Stimulated activated CD8-positive, alpha-beta memory T cell treated with anti-CD3 and anti-CD28 coated beads, Interleukin-15, amount 100 ng/mL, for 24 hours (primary cell): ENCODE measurements at places on chromosomes 13 and 19.

DNA sequence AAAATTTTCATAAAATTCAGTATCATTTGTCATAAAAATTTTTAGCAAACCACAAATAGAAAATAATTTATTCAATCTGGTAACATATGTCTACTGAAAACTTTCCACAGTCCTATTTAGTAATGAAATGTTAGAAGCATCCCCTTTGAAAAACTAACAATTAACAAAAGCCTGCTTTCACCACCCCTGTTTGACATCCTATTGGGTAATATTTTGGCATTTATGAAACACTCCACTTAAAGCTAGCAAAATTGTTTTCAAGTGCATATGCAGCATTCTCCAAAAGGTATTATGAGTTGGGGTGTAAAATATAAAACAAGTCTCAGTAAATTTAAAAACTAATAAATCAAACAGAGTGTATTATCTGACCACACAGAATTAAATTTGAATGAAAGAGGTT lies 189.4 kb downstream of the NBEA start:
- no peak for DNase-seq

DNA sequence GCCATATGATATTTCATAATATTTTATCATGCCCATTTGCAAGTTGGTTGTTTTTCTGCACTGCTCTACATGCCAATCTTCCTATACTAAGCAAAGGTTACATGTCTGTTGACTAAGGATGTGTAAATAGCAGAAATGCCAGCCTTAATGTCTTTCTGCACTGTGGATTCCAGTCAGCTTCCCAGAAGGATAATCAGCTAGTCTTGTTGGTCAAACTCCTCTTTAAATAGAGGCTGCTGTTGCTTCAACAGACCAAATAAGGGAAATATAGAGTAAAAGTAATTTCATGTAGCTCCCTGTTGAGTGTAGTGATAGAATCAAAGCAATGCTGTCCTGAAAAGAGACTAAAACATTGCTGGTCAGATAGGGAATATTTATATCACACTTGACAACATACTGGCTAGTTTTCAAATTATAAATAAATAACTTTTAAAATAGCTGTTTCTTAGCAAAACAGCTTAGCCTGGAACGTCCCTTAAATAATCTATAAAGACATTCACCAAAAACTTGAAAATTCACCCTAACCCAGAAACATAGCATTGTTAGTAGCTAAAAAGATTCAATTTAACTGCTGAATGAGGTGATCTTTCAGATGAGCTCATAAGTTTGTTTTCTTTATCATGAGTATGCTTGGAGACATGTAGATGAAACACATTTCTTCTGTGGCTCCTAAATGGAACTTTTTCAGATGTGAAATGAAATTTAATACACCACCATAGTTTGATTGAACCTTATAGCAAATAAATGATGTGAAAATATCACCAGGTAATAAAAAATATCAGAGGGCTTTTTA lies 56.6 kb downstream of the FRY start:
- DNase-seq = no peak

DNA sequence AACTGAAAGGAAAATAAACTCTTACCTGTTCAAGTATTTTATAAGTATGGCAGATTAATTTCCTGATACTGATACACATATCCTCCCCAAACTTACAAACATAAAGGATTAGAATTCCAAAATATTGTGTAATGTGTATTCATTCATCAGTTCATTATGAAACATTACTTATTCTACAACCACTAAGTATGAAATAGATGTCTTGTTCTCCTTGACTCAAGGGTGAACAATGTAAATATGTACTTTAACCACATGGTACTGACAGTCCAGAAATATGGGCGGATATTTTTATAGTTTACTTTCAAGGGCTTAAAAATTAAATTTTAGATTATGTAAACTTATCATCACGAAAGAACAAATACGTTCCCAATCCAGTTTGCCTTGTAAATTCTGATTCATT lies 334.0 kb downstream of the LIG4 start:
- DNase-seq = no peak

- DNase-seq = no peak
These were observed 184.1 kb upstream of the EDNRB start for GRCh38 chr13:78102741-78103140.

GRCh38 chr13:66210677-66211076 lies 1019.5 kb downstream of the PCDH9 start:
- no peak for DNase-seq

GRCh38 chr19:51470966-51471365 lies 7.4 kb upstream of the CEACAM18 start:
- no peak for DNase-seq

- no peak for DNase-seq
These were observed 201.2 kb downstream of the LHFPL6 start for GRCh38 chr13:39401756-39402155.

- DNase-seq = no peak
These were observed 60.8 kb downstream of the ALOX5AP start for GRCh38 chr13:30796132-30796572.

GRCh38 chr19:5225486-5226345 lies 114.9 kb downstream of the PTPRS start:
- DNase-seq = no peak

DNA sequence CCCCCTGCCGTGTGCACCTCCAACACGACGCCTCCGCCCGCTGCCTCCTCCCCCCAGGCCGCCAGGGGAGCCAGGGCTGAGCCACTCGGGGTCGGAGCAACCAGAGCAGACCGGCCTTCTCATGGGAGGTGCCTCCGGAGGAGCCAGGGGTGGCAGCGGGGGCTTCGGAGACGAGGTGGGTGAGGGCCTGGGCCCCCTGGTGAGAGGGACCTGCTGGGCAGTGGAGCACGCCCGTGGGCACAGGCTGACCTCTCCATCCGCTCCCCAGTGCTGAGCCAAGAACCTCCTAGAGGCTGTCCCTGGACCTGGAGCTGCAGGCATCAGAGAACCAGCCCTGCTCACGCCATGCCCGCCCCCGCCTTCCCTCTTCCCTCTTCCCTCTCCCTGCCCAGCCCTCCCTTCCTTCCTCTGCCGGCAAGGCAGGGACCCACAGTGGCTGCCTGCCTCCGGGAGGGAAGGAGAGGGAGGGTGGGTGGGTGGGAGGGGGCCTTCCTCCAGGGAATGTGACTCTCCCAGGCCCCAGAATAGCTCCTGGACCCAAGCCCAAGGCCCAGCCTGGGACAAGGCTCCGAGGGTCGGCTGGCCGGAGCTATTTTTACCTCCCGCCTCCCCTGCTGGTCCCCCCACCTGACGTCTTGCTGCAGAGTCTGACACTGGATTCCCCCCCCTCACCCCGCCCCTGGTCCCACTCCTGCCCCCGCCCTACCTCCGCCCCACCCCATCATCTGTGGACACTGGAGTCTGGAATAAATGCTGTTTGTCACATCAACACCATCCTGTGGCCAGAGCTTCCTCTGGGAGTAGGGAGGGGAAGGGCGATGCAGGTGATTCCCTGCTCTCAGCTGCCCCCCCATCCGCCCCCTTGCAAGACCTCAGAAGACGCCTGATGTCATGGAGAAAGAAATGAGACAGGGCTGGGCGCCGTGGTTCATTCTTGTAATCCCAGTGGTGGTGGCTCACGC lies 12.0 kb downstream of the BCAM start:
- DNase-seq = no peak

GRCh38 chr19:36377541-36378178 lies 1.3 kb downstream of the ZFP14 start:
- DNase-seq = no peak

DNA sequence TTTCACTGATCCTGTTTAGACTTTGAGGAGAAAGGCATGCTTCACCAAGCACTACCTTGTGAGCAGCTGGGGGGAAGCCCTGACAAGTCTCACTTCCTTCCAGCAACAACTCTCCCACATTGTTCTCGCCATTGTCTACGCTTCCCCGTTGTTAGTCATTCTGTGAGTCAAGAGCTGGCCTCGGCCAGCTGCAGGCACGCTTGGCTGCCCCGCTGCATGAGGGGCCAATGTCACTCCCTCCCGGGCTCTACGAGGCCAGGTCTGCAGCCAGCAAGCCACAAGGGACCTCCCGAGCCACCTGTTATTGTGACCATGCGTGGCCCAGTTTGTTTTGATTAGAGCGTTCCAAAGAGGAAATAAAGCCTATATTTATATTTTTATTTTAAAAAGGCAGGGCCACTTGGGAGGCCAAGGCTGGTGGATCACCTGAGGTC lies 220.9 kb downstream of the FOXO1 start:
- DNase-seq = no peak

DNA sequence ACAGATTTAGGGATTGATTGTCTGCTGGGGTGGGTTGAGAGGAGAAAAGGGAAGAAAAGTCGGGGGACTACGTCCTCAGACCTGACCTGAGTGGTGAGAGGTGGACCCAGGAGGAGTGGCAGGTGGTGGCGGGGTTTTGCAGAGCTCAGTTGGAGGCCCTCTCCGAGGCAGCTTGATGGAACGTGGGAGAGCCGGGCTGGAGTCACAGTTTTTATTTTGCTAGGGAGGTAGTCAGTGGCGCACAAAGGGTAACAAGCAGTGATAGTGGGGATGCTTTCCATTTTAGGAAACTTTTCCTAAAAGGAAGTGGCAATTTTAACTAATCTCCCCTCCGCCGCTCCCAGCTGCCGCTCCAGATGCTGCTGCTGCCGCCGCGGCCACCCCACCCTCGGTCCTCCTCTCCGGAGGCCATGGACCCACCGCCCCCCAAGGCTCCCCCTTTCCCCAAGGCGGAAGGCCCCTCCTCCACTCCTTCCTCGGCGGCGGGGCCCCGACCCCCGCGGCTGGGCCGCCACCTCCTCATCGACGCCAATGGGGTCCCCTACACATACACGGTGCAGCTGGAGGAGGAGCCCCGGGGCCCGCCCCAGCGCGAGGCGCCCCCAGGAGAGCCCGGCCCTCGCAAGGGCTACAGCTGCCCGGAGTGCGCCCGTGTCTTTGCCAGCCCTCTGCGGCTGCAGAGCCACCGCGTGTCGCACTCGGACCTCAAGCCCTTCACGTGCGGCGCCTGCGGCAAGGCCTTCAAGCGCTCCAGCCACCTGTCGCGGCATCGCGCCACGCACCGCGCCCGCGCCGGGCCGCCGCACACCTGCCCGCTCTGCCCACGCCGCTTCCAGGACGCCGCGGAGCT lies 1.1 kb upstream of the ZNF581 start:
- DNase-seq = no peak

GRCh38 chr13:100544866-100545683 lies 43.5 kb downstream of the GGACT start:
- no peak for DNase-seq

DNA sequence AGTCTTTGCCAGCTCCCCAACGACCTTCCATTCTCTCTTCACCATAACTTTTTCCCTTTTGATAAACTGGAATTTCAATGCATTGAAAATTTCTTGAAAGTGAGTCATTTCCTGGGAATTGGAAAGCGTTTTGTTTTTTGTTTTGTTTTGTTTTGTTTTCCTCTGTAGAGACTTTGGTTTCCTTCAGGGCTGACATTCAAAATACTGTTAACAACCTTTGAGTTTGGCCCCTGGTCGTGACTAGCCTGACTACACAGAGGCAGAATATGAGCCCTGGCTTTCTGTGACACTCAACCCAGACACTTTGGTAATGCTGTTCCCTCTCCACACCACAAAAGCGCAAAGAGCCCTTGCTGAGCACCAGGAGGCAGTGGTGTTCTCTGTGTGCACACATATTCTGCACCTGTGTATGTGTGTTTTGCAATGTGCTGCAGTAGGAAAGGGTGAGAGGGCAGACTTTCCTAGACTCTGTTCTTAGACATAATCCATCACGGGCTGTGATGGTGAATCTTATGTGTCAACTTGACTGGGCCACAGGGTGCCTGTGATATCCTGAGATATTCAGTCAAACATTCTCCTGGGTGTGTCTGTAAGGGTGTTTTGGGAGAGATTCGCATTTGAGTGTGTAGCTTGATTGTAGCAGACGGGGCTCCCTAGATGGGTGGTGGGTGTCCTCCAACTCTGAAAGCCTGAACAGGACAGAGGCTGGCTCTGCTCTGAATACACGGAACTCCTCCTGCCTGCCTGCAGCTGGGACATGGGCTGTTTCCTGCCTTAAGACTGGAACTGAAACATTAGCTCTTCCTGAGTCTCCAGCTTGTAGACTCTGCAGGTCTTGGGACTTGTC lies 29.5 kb upstream of the ANKRD10 start:
- DNase-seq = no peak

DNA sequence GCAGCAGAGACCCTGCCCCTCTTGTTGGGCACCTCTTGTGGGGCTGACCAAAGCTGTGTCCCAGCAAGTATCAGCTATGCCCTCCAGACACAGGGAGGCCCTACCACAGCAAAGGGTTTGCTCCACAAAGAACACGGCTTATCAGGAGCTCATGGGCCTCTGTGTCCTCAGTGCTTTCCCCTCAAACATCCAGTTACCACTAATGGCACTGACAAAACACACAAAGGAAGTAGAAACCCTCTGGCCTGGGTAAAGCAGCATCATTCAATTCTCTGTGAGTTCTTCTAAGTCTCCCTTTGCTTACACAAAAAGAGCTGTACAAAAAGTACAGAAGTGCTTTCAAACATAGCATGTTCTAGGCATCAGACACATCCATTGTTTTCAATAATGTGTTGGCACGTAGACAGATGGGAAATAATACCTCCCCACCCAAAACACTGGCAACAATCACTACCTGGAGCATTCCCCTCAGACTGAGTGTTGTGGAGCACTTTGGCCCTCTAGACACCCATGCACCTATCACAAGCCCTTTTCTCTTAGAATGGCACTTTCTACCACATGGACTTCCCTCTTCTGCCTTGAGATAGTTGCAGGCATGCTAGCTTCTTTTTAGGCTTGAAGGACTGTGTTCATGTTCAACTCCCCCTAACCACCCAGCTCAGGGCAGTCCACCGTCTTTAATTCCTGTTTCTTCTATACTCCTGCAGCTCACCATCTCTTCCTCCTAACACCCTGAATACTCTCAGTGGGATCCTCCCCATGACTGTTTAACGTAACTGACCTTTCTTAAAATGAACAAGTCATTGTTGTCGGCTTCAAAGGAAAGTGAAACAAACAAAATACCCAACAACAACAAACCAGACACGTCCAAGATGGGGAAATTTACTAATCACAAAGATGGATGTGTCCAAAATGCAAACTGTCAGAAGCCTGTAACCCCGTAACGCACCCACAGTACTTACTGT lies 43.5 kb downstream of the ATP7B start:
- DNase-seq = no peak

DNA sequence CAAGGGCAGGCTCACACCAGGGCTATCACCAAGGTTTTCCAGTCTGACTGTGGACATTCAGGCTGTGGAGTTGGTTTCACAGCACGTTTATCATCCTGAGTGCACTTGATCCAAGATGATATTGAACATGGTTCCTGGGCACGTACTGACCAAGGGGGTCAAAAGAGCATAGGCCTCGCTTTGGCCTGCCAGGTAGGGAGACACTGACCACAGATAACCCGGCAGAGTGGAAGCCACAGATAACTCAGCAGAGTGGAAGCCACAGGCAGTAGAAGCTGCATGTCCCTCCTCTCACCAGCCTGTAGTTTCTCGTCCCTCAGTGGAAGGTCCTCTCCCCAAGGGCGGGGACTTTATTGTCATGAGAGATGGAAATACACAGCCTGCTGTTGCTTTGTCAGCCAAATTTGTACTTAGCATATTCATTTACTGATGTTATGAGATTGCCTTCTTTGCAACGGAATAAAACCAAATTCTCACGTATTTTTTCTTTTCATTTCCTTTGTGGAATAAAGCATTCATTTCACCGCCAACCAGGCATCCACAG lies 8.8 kb upstream of the KRTDAP start:
- no peak for DNase-seq
